ENCODE measurements at places on chromosomes 16 and 17. TPM values are rescaled to one million over a fixed set of nuclear protein-coding genes. Genes with fewer than 3 reads are reported as not detected.

- no peak for DNase-seq
These were observed at the start of gene CACNG3 for GRCh38 chr16:24255456-24256371. Gene CACNG3, plus strand, starts transcription at chr16:24256335. Its CDS starts 420 bp downstream, at chr16:24256755.

Gene CES5A
- not detected for total RNA-seq

DNA sequence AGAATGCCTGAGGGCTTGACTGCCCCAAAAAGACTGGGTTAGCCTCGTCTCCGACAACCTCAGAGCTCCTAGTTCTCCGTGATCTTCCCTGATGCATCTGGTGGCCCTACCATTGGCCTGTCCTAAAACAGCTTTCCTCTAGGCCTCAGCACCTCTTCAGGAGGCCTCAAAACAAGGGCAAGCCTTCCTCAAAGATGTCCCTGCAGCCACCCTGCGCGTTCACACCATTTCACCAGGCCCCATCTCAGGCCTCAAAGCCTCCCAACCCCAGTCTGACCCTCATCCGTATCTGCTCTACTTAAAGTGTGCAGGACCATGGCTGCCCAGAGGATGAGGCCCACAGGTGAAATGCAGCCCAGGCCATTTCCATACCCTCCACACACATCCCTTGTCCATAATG is 7.4 kb downstream of the ALOXE3 start:
- no peak for DNase-seq

DNA sequence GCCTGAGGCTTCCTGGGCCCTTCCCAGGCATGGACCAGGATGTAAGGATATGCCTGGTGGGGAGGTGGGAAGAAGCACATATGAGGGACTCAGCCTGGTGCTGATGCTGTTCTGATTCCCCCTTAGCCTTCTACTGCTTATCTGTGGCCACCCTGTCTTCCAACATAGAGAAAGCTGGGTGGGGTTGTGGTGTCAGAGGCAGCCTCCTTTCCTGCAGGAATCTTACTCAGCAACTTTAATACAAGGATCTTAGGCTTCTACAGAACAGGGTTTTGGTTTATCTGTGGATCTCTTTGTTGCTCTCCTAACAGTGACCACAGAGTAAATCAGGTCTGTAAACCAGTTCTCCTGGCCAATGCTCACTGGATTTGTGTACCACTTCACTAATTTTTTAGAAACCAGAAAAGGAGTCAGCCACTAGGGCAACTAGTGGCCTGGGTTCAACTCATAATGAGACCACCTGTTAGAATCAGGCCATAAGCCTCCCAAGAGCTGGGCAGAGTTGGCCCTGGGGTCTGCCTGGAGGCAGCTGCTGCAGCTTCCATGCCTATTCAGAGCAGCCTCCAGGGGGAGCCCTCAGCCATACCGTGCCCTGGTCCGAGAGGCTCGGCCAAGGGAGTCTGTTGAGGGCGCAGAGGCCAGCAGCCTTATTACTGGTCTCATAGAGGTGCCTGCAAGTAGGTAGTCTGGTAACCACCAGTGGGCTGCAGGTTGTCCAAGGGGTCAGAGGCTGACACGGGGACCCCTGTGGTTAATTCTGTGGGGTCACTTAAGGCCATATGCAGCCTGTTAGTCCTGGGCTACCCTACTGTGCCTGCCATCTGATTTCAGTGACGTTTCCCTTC is 7.1 kb downstream of the HAS3 start:
- DNase-seq, result peak; percentile 32

Gene MRPS23
- 8.0 TPM for total RNA-seq

Gene FOXL1
- 10.5 TPM for total RNA-seq

GRCh38 chr16:11624205-11624604 is 37.5 kb upstream of the LITAF start:
- no peak for DNase-seq

Gene TNFRSF17
- total RNA-seq, result not detected

DNA sequence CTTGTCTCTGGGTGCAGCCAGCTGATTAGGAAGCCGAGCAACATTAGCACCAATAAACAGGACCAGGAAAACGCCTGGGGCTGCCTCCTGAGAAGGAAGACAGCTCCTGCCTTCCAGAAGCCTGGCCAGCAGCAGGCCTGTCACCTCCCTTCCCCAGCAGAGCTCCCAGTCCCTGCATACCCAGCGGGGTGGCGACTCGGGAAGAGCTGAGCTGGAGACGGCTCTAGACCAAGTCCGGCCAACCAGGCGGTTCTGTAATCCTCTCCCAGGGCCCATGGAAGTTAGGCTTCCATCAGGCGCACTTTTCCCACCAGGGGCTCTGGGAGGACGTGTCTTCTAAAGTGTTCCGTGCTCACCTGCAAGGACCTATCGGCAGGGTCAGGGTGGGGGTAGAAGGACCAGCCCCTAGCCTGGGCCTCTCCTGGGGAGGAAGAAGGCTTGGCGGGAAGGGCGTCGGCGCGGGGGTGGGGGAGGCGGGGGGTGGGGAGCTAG is 12.0 kb upstream of the CLUH start:
- no peak for DNase-seq

GRCh38 chr16:19835968-19836421 is 48.7 kb downstream of the GPRC5B start:
- no peak for DNase-seq

Gene GCSH
- 45.9 TPM for total RNA-seq

DNA sequence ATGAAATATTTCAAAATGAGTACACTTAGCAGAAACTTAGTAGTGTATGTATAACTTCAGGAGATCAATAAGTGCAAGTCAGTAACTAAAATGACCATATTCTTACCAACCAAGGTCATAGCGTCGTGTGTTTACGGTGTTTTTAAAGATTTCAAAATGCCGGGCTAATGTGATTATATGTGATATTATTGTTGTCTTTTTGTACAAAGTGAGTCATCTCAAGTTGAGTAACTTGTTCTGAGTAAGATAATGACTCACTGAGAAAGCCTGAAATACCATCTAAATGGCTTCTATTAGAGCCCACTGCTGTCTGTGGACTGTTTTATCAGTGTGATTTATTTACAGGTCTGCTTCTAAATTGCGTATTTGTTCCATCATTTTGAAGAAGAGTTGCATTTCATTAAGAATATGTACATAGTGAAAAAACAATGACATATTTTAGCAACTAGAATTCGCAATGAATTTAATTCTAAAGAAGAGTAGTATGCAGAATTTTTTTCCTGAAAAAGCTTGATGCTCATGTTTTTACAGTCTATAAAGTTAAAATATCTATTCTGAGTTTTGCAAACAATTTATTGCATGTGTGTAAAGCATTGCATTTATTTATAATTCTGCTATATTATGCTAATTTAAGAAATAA is 12.7 kb downstream of the KRT12 start:
- DNase-seq, result no peak

DNA sequence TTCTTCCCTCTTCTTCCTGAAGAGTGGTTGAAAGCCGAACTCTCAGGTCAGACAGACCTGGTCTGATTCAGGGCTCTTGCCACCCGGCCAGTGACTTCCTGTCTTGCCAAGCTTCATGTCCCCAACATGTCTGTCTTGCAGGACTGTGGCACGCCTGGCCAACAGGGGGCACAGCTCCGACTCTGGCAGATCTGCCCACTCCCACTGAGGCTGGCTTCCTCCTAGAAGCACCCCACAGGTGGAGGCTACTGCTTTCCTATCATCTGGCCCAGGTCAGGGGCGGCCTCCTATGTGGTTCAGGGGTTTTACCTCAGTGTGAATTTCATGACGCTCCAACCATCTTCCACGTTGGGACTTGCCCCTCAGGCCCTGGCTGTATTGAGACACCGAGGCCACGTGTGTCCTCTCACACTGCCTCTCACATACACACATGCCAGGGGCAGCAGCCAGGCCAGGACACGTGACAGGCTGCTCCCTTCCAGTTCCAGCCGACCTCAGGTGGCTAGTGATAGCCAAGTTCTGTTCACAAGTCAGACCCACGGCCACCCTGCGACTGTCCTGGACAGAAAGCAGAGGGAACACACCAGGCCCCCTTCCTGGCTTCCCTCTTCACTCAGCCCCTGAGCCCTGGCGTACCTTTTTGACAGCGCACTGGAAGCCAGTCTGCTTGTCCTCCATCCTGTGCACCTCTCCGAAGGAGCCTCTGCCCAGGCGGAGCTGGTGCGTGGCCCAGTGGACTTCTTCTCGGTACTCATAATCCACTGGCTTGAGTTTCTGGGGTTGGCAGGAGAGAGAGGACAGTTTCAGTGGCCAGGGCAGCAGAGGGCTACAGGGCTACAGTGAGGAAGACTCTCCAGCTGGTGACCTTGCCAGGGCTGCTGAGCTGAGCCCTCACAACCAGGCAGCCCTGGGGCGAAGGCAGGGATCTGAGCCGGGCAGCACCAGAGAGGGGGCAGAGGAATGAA is 22.6 kb upstream of the SPATA32 start:
- no peak for DNase-seq

DNA sequence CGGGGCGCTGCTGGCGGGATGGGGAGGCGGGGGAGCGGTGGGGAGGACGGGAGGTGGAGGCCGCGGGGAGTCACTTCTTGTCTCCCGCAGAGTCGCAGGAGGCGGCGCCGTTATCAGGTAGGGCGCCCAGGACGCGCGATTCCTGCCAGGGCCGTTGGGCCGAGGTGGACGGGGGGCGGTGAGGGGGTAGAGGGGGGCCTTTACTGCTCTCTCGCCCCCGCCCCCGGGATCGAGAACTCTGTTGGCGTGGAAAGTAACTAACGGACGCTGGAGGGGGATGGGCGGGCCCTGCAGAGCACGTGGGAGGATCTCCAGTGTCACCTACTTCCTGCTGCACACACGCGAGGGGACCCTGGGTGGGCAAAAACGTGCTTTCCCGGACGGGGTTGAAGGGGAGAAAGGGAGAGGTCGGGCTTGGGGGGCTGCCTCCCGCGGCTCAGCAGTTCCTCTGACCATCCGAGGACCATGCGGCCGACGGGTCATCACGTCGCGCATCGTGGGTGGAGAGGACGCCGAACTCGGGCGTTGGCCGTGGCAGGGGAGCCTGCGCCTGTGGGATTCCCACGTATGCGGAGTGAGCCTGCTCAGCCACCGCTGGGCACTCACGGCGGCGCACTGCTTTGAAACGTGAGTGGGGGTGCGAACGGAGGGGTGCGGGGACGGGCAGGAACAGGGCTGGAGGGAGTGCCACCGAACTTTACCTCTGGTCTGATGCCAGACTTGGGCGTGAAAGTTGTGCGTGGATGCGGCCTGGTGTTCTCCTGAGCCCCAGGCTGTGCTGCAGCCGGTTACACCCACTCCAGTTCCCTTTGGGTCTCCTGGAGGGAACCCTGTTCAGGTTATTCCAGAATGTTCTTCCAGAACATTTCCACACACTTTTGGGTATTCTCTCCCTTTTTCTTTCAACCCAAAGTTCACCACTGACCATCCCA is 569 bp downstream of the PRSS21 start:
- DNase-seq, result no peak

DNA sequence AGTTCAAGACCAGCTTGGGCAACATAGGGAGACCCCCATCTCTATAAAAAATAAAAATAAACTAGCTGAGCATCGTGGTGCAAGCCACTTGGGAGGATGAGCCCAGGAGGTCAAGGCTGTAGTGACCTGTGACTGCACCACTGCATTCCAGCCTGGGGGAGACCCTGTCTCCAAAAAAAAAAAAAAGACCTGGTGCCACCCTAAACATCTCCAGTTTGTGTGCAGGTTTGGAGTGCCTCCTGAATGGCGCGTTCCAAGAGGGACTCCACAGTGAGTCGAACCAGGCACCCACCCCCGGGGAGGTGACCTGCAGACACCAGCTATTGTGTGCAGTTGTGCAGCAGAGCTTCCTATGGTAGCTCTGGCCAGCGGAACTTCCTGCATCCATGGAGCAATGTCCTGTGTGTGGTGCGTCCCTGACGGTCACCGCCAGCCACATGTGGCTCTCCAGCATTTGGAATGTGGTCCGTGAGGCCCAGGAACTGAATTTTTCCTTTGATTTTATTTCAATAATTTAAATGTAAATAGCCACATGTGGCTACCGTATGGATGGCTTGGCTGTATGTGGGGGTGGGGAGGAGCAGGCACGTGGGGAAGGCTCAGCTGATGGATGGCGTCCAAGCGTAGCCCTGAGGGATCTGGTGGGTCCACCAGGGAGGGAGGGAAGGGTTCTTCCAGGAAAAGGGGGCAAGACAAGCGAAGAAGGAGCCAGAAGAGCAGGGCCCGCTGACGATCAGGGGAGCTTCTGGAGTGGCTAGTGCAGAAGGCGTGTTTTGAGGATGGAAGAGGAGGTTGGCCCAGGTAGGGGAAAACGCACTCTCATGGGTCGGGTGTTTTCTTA is 107.1 kb upstream of the GSE1 start:
- DNase-seq, result no peak

Gene RCVRN
- total RNA-seq, result not detected

DNA sequence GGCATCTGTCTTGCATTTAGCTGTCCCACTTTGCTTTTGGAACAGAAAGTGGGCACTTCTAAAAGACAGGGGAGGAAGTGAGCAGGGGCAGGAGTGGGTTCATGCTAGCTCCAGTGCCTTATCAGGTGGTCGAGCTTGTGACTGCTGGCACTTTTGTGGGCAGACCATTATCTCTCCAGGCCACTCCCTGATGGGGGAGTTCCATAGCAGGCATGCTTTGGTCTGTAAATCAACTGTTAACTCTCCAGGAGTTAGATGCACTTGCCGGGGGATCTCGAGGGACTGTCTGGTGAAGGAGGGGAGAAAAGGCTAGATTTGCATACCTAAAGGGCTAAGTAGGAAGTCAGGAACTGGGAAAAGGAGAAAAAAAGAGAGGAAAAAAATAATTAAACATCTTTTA is 9.3 kb upstream of the CARD14 start:
- no peak for DNase-seq

GRCh38 chr17:33202796-33203495 is 90.1 kb downstream of the ASIC2 start:
- no peak for DNase-seq

Gene ENPP7
- not detected for total RNA-seq

DNA sequence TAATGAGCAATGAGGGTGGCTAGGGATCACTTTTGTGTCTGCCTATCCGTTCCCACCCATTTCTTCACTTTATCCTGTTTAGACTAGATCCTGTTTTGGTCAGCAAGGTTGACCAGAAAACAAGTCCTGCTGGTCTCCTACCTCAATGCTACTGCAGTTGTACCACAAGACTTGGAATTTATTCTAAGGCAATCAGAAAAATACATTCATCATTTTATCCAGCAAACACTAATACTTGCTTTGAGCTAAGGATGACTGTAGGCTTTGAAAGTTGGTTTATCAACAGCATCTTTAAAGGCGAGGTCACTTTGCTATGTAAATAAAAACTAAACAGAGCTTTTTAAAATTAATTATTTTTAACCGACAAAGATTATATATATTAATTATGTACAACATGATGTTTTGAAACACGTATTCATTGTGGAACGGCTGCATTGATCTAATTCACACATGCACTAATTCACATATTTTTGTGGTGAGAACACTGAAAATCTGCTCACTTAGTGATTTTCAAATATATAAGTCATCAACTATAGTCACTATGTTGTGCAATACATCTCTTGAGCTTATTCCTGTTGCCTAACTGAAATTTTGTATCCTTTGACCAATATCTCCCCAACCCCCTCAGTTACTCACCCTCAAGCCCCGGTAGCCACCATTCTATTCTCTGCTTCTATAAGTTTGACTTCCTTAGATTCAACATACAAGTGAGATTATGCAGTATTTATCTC is 125.9 kb upstream of the HS3ST3A1 start:
- DNase-seq, result no peak

Gene PLCD3
- 45.7 TPM for total RNA-seq

GRCh38 chr16:28167221-28167620 is 44.5 kb downstream of the XPO6 start:
- DNase-seq, result no peak

Gene C16orf96
- total RNA-seq, result 0.21 TPM

Data from tibial nerve (tissue), 4 donors.